ENCODE measurements at places on chromosomes 5 and 9.
A peak's percentile ranks its signal among the peaks of the same experiment; 100 is the strongest.

DNA sequence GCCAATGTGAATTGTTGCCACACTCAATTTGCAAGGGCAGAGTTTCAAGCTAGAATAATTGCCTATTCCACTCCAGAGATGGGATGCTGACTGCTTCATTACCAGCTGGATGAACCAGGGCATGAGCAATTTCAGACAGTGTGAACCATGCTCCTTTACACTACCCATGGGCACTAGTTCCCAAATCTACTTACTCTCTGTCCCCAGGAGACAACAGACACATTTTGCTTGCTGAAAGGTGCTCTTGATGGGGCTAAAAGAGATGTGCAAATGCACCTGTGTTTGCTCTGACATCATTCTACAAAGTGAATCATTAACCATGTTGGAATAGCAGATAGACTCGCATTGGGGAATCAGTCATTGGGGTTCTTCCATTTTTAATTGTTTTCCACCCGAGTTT lies 522.3 kb upstream of the NUDT12 start:
- DNase-seq, result no peak

DNA sequence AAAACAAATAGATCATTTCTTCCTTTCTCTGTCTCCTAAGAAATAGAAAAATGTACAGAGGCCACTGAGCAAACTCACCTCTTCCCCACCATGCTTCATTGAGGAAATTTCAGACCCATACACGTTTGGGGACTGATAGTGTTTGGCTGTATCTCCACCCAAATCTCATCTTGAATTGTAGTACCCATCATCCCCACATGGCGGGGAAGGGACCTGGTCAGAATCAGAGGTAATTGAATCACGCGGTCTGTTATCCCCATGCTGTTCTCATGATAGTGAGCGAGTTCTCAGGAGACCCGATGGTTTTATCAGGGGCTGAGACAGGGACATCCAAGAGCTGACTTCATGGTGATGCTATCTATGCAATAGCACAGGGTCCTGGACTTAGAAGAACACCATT lies 1655.8 kb downstream of the MAT2B start:
- DNase-seq, result no peak

DNA sequence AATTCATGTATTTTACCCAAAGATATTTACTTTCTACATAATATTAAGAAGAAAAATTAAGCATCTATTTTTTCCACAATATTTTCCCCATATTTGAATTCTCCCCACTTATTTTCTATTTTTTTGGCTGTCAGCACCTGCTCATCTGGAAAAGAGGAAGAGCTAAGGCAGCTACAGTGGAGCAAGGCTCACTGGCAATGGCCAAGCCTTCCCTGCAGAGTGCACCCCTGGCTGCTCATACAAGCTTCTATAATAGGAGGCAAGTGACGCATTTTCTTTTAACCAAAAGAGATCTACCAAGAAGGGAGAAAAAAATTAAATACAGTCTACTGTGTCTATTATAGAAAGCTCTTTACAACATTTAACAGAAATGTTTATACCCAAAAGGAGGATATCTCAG lies 72.5 kb downstream of the AUH start:
- DNase-seq, result no peak

DNA sequence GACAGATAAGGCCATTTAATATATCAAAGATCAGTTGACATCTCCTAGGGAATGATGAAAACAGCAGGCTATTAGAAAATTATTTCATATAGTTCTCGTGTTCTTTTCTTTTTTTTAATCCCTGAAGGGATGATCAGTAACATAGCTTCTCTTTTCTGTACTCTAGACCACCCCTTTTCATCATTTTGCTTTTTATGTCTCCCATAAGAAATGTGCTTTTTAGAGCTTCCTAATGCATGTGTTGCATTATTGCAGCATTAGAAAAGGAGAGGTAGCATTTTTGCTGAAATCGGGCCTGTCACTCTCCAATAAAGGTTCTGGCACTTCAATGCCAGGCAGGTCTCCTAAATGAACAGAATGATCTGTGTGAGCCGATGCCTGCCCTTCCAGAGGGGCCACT lies 143.3 kb downstream of the NTRK2 start:
- DNase-seq, result no peak

DNA sequence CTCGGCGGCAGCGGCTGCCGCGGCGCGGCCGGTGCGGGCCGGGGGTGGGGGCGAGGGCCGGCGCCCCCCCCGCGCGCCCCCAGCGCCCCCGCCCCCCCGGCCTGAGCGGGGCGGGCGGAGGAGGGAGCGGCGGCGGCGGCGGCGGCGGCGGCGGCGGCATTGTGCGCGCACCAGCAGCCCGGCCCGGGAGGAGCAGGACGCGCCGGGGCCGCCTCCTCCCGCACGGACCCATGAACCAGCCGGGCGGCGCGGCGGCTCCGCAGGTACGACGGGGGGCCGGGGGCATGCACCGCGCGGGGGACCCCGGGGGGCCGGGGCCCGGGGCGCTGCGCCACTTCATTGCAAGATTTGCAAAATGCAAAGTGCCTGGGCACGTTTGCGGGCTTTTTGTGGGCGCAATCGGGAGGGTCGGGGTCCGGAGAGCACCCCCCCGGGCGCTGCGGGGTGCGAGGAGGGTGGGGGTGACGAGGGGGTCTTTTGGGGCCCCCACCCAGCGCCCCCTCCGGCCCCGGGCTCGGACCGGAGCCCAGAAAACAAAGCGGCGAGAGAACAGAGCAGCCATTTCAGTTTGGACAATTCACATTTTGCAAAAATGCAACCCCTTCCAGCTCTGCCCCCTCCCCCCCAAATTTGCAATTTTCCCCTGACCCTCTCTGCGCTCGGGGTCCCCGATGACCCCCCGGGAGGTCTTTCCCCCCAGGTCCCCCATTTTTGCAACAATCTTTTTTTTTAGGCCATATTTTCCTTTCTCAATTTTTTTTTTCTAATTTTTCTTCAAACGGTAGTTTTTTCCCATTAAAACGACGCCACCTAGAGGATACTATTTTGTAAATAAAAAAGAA lies at the start of gene ZNF618:
Gene ZNF618 (plus strand): TSS at position 159 of the 842 bp plus-strand sequence. CDS start 72 bp downstream, at position 231.
- DNase-seq, result peak; percentile 22

GRCh38 chr9:130283539-130284248 lies 18.1 kb downstream of the HMCN2 start:
- DNase-seq, result no peak

Measured in NCI-H446 (cell line).